NCI-H1092 (cell line): ENCODE measurements at places on chromosomes 11 and 22.

DNA sequence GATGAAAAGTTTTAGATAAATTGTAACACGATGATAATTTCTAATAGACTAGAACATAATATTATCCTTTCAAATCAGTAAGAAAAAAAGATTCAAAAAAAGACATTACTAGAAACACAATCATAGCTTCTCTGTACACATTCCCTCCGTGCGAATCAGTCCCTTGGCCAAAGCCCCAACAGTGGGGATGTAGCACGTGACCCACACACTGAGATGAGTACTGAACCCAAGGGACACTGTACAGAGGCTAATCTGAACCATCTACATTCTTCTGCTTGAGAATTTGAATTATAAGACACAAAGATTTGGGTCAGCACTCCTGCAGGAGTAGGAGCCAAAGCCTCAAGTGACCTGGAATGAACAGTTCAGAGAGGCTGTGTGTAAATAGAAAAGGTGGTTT lies 353.7 kb downstream of the INSC start:
- no peak for DNase-seq

- no peak for DNase-seq
Measured at GRCh38 chr22:24695561-24696511, 78.7 kb downstream of the PIWIL3 start.

- DNase-seq = no peak
Measured at GRCh38 chr11:123778511-123778910, 24.2 kb upstream of the OR6X1 start.

- no peak for DNase-seq
Measured at GRCh38 chr22:26762503-26763472, 105.4 kb downstream of the MIAT start.

DNA sequence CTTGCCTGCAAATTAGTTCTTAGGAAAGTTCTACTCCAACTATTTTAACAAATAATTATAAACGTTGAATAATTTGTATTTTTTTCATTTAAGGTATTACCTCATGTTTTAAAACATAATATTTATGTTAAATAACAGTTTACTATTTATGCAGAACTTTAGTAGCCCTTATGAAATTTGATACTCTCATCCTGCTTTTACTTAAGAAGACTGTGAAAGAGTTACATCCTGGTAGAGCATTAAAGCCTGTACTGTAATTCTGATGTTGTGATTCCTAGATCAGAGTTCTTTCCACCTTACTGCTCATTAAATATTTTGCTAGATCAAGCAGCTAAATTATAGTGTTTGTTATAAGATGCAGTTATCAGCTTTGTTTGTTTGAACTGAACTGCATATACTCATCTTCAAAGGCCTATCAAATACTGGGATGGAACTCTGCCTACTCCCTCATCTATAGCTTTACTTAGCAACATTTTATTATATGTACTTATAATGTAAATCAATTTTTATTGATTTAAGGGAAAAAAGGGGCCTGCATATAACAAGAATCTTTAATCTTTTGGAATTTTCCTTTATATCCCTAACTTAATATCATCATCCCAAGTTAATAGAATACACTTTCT lies 304.2 kb downstream of the DYNC2H1 start:
- DNase-seq = no peak

- DNase-seq = no peak
Measured at GRCh38 chr22:48843640-48844039, 984.0 kb downstream of the BRD1 start.

- DNase-seq = no peak
Measured at GRCh38 chr11:8266246-8267241, 2.9 kb upstream of the LMO1 start.

DNA sequence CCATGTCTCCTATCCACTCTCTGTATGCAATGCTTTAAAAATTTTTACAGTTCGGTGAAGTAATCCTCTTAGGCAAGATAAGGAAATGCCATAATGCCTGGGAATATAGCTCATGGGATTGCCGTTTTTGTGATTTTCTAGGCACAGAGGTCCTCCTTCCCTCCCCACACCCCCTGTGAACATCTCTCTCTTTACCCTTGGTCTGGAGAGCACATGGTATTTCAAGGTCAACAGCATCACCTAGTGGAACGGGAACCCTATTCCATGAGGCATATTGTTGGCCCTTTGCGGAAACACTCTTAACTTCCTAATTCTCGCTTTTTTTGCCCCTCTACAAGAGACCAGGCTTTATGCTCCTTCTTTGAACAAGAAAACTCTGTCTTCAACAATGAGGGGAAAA lies 8.8 kb downstream of the NXPE4 start:
- DNase-seq = no peak

GRCh38 chr11:36022882-36023281 lies 79.0 kb downstream of the LDLRAD3 start:
- DNase-seq = no peak

DNA sequence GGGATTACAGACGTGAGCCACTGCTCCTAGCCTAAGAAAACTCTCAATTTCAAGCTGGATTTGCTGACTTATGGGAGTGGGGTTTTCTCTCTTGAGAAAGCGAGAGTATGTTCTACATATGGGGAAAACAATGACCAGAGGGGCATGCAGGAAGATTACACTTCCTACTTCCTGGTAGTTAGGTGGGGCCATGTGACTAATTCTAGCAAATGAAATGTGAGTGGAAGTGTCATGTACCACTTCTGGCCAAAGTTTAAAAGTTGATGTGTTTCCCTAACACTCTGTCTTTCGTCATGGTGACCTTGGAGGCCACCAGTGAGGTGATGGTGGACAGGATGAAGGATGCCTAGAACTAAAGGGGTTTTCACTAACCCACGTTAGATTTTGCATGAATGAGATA lies 50.5 kb downstream of the PARVG start:
- DNase-seq = no peak

- DNase-seq = no peak
Measured at GRCh38 chr11:69203901-69204245, 48.1 kb downstream of the SMIM38 start.

GRCh38 chr11:7622721-7623120 lies 50.6 kb downstream of the CYB5R2 start:
- no peak for DNase-seq

GRCh38 chr22:46121079-46121478 lies 29.2 kb upstream of the PPARA start:
- DNase-seq = no peak

- DNase-seq = no peak
Measured at GRCh38 chr11:290621-291231, 1.8 kb downstream of the PGGHG start.

DNA sequence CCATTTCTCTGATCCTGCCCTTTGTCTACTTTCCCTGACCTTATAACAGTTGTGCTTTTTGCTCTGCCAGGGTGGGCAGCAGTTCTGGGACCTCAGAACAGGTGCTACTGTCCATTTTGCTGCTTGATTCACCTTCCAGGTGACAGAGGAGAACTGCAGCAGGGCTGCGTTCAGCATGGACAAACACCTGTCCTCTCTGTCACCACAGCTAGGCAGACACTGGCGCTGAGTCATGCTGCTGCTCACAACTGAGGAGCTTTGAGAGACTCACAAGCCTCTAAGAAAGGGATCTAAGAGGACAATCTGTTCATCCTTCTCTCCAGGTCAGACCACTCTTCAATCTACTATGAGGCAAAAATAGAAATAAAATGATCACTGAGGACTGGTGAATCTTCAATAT lies 1144.5 kb upstream of the CCDC90B start:
- no peak for DNase-seq

DNA sequence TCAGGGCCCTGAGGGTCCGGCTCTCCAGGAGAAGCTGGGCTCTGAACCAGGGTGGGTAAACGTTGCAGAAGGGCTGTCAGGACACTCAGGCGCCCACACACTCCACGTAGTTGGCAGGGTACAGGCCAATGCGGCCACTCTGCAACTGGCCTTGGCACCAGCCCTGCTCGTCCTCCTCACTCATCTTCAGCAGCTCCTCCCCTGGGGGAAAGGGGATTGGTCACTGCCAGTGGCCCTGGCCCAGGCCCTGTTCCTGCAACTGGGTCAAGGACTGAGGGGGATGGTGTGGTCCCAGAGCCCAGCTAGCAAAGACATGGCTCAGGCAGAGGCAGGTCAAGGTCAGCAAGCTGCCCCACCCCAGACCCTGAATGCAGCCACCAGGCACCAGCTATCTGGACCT lies 1.2 kb upstream of the ARFGAP2 start:
- no peak for DNase-seq

DNA sequence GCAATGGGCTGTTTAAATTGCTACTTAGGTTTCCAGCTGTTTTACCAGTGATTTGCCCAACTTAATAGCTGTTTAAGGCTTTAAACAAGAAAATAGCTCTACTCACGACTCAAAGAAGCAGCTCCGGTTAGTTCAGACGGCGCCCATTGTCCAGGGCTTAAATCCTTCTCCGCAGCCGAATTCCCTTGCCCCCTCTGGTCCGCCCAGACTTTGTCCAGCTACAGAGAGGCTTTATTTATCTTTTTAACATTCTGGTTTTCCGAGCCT lies 20.9 kb upstream of the SCUBE1 start:
- no peak for DNase-seq

DNA sequence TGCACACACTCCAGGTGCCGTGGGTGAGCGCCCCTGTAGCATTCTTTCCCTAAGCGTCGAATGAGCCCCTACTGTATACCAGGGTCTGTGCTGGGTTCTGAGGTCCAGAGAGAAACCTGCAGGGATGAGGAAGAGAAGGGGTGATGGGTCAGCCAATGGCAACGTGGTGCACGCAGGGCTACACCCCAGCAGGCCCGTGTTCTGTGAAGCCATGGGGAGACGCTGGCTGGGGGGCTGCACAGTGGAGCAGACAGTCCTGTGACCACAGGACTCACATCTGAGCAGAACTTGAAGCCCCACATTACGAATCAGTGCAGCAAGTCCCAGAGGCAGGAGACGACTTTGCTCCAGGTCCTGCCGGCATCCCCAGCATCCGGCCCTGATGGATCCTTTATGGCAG lies 1481.4 kb downstream of the BRD1 start:
- no peak for DNase-seq

DNA sequence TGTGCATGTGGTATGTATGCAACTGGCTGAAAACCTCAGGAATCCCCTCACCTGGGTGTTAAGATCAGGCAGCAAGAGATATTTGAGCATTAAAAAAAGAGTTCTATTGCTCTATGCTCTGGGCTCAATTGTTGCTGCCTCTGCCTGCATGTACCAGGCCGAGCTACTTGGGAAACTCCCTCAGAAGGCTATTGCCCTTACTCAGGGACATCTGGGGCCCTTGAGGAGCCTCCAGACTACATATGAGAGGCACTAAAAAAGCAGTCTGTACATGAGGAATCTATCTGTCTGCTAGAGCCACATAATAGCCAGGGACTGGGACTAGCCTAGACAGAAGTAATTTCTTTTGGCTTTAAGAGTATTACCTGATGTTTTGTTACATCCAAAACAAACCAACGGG lies 120.1 kb downstream of the SWAP70 start:
- DNase-seq = no peak

DNA sequence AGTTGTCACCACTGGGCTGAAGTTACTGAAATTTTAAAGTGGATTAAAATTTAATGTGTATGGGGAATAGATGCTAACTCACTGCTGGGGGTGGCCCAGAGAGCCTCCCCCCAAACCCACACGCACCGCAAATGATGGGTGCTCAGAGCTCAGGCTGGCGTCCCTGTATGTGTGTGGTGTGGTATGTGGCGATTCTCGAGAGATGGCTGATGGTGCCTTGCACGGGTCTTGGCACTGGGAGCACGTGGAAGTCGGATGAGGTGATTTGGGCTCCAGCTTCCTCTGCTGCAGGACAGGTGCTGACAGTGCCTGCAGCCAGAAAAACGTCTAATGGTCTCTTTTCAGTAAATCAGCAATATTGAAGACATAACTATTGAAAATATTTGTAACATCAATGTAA lies 1473.3 kb downstream of the TBC1D22A start:
- DNase-seq = no peak

GRCh38 chr22:17235149-17235655 lies 16.0 kb upstream of the ADA2 start:
- DNase-seq = no peak

GRCh38 chr11:32894149-32894827 lies 1.7 kb downstream of the QSER1 start:
- peak; percentile 21 for DNase-seq

DNA sequence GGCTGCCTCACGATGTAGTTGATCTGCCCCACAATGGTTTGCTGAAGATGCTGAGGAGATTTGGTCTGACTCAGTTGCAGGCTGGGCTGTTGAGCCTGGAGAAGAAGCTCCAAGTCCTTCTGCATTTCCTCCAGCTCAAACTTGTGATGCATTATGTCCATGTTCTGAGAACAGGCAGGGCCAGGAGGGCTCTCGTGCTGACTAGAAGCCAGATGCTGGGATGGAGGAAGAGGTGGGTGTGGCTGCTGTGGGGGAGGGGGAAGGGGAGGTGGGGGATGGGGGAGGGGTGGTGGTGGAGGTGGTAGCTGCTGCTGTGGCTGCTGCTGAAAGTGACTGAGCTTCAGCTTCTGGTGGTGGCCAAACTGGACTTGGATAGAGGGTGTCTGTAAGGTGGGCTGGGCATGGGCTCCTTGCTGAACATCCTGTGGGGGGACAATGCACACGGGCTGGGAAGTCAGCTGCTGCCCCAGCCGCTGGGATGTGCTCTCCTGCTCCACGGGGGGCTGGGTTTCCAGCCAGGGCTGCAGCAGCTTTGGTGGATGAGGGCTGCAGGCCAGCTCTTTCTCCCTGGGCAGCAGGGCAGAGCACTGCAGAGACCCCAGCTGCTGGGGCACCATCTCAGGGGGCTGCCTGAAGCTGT lies 42.1 kb downstream of the TRIM66 start:
- no peak for DNase-seq

GRCh38 chr22:41425660-41426365 lies 20.8 kb downstream of the TOB2 start:
- no peak for DNase-seq

GRCh38 chr11:57311109-57311936 lies 13.4 kb downstream of the TNKS1BP1 start:
- no peak for DNase-seq

DNA sequence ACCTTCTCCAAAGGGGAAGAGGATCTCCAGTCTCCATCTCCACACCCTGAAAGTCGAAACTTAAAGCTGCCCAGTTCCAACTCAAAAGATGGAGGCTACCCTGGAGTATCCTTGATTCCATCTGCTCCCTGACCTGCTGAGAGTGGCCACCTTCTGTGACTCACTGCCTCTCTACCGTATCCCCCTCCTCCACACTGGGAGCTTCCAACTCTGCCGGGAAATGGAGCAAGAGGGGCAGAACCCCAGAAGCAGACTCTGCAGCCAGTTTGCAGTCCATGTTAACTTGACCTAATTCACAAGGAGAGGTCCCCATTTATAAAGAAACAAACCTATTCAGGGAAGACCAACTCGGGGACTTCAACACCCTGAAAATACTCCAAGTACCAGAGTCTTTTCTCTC lies 22.0 kb upstream of the IRAG1 start:
- DNase-seq = no peak

DNA sequence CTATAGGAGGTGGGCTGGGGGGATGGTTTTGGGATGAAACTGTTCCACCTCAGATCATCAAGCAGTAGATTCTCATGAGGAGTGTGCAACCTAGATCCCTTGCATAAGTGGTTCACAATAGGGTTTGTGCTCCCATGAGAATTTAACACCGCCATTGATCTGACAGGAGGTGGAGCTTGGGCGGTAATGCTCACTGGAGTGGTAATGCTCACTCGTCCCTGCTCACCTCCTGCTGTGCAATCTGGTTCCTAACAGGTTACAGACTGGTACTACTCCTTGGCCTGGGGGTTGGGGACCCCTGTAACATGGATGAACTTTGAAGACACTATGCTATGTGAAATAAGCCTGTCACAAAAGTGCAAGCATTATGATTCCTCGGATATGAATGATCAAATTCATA lies 87.0 kb upstream of the CLNS1A start:
- no peak for DNase-seq
